ENCODE measurements at places on chromosomes 6 and 20.

DNA sequence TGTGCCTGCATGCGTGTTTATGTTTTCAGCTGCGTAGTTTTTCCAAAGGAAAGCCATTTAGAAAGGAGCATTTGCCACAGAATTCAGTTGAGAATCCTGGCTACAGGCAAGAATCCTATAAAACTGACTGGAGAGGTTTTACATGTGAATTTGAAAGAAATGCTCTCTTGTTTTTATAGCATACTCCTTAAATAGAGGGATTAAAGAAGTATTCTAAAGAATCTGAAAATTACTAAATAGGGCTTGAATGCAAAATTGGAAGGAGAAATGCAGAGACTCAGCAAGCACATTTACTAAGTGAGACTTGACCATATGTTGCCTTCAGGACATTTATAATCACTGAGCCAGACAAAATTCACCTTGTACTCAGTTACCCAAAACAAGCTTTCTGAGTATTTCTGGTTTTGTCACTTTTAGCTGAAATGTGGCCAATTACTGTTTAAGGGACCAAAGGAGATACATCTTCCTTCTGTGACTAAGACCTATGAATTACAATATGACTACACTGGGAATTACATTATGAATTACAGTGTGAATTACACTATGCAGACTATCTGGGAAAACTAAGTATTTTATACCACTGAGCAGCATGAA, 107.4 kb upstream of the ASCC3 start:
- DNase-seq = no peak

DNA sequence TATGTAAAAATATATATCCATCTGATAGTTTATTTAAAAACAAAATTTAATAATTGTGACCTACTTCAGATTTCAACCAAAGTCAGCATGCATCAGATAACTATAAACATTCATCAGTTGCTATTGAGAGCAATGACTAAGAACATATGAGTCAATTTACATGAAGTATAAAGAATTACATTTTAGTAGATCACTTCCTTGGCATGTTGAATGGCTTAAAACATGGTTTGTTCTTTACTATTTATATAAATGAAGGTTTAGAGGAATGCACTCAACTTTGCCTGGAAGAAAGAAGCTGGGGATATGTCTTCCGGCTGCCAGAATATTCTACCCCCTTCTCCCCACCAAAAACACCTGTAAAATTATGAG, 6.4 kb upstream of the FAM217A start:
- no peak for DNase-seq

DNA sequence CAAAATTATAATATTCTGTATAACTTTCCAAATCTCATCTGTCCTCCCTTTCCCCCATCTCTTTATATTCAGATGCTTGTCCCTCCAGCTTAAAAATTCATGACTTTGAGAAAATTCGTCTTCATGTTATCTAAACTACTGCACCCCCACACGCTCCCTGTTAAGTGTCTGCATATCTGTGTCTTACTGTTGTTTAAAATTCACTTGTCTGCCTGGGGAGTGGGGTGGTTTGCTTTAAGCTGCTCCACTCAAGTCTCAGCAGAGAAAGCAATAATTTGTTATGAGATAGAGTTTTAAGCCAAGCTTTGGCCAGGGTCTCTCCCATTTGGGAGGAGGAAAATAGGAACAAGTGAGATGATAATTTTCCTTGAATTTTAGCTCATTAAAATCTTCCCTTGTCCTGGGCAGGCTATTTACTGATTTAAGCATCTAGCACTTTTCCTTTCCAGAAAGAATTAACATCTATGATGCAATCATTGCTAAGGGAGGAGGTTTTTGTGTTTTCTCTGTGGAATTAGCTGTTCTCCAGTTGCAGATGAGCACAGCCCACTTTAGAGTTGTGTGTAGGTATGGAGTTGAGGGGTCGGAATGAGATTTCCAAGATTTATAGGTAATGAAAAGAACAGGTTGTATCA, 36.8 kb downstream of the MTHFD1L start:
- no peak for DNase-seq

DNA sequence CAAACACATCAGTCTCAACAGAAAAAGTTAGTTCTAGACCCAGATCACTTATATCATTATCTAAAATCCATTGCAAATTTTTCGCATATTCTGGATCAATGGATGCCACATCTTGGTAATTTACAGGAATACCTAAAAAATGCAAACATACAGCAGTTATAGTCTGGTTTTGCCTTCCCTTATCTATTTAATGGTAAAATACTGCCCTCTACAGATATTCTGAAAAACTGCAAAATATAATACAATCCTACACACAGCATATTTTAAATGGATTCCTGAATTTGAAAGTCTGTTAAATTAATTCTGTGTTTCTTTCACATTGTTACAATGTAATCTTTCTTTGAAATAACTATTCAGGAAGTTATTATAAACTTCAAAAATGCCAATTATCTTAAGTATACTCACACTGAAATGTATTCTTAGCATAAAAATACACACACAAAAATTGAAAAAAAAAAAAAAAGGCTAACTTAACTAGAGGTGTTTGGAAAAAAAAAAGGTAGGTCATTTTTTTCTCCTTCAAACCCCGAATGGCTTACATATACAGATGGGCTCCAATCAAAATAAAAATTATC, 88.4 kb downstream of the HACE1 start:
- peak; percentile 15 for DNase-seq

DNA sequence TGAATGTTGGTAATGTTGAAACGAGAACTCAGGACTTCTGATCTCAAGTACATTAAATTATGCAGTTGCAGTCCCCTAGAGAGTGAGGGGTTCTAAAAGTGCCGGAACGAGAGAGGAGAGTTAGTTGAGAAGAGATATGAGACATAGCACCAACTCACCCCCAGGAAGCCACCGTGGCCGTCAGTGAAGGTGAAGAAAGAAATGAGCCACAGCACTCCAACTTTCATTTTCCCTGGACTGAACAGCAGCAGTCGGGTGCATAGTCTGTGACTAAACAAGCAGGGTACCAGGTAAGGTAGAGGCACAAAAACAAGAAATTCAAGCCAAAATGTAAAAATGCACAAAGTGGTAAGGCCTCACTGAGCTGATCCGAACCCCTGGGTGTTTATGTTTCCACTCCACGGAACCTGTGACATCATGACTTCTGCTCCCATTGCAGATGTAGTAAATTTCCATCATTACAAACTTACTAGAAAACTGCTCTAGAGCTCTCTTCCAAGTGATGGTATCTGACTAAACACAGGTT, 13.2 kb downstream of the ADGRF1 start:
- no peak for DNase-seq

- DNase-seq = no peak
Measured at GRCh38 chr20:10953437-10953836, 279.6 kb upstream of the JAG1 start.

DNA sequence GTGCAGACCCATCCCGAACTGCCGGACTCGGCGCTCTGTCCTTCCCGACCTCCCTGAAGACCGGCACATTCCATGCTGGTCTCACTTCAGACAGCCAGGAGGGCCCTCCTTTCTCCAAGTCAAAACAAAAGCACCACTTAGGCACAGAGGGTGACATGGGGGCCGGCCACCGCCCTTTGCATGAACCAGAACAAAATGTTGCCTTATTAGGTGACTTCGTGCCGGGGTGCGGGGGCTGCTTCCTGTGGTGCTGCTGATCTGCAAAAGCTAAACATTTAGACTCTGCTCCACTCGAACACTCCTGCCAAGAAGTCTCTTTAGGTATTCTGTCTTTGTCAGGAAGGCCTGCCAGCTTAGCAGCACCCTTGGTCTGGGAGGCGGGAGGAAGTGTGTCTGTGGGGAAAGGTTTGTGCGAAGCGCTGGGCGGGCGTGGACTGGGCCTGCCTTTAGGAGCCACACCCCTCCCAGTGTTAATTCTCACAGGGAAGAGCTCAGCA, 133.8 kb downstream of the SMOC2 start:
- no peak for DNase-seq

GRCh38 chr6:123380257-123380656, 256.5 kb downstream of the TRDN start:
- no peak for DNase-seq

DNA sequence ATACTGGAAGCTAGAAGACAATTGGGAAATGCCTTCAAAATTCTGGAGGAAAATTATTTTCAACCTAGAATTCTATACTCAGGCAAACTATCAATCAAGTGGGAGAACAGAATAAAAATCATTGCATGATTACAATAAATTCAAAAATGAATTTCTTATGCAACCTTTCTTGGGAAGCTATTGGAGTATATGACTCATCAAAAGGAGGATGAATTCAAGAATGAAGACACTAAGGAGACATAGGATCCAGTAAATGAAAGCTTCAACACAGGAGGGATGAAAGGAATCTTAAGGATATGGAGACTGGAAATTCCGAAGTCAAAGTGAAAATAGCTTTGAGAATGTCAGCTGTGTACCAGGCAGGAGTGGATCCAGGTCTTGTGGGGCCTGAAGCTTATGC, 12.6 kb upstream of the UBR2 start:
- no peak for DNase-seq

- DNase-seq = no peak
Measured at GRCh38 chr6:134201716-134202115, 116.2 kb downstream of the SGK1 start.

- peak; percentile 82 for DNase-seq
Measured at GRCh38 chr6:33768644-33769120, 20.2 kb downstream of the LEMD2 start.

DNA sequence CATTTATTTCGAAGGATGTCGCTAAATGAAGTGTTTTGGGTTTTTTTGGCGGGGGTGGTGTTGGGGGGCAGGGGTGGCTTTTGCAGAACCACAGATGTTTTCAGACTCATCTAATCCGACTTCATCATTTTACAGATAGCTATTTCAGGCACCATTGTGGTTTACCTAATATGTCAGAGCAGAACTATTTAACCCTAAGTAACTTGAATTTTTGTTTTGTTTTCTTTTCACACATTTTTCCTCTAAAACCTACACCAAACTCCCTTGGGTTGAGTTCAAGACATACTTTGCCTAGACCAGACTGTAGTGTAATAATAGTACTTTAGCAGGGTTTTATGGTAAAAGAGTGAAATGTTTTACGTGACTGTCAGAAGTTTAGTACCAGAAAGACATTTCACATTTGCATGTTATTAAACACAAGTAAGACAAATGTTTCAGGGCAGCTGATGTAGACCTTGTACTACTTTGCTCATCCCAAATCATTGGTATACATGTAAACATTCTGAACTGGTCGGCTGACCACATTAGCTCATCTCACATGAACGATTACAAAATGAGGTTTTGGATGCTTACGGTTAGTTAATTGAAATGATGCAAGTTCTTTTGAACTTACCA, 37.7 kb downstream of the MAP3K4 start:
- DNase-seq = peak; percentile 63

- DNase-seq = no peak
Measured at GRCh38 chr6:41392246-41392645, 56.8 kb downstream of the NCR2 start.

- DNase-seq = peak; percentile 49
Measured at GRCh38 chr6:135002974-135003703, 51.5 kb downstream of the HBS1L start.

DNA sequence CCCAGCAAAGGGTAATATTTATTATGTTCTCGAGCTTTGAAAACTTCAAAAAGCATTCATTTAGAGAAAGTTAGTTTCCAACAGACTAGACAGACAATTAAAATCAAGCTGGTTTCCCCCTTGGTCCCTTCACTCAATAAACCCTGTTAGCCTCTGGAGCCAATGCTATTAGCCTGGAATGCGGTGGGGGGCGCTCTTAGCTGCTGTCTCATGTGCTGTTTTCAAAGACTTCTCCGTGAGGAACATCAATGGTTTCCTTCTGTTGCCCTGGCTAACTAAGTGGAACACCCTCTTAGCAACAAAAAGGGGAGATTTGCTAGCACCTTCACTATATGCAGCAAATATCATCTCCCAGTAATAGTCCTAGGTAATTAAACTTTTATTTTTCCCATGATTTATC, 86.4 kb downstream of the LY86 start:
- DNase-seq = no peak

DNA sequence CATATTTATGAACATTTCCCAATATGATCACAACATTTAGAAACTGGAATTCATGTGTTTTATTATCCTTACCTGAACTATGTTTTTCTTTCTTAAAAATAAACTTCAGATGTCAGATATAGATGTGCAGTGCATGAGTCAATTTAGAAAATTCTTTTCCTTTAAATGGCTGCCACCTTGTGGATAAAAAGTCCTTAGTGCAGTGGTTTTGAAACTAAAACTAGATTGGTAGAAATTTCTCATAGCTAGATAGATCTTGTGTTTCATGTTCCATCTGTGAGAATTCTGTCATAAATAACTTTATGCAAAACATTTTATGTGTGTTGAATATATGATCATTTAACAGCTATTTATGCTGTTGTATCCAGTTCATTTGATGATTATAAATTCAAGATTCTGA, 134.9 kb downstream of the KLHL32 start:
- DNase-seq = peak; percentile 53

DNA sequence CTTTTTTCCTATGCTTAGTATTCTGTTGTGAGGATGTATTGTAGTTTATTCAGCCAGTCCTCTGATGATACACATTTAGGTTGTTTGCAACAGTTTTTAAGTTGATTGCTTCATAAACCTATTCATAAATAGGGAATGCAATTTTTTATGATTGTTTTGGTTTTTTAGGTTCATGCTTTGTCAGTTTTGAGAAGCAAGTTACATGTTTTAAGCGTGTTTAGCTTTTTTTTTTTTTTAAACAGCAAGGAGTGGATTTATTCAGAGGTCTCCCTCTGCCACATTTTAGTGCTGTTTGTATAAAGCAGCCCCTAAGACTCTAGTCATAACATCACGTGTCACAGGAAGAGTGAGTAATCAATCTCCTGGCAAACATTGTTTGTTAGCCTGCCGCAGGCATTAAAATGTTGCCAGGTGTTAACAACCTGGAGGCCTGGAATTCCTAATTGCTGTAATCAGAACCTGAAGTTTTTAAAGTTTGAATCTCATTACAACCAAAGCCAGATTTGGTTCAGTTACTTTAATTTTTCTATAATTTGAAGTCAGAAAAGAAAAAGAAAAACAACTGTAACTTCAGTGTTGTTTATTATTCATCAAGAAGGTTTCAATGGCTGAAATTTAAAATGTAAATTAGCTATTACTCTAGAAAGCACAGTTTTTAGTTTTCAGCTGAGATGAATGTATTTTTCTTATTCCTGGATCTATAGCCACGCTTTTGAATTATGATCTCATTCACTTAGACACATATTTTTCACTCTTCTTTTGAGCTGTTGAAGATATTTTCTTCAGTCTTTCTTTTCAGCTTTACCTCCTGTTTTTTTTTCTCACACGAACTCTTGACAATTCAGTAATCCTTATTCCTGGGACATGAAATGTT, 59.2 kb downstream of the KCNS1 start:
- DNase-seq = no peak

DNA sequence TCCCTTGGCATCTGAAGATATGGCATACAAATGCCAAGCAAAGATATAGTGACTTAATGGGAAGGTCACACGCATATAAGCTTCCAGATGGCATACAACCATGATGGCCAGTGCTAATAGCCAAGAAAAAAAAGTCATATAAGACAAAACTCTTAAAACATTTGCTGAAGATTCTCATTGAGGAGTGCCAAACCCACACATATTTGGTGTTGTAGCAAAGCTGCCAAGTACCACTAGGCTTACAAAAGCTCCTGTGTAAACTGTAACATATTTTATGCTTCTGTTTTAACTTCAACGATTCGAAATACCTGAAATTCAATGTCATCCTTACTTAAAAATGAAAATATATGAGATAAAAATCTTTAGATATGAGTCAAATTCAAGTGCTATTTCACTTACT, 123.0 kb downstream of the HMGCLL1 start:
- no peak for DNase-seq

GRCh38 chr6:4018171-4018923, 60.6 kb downstream of the FAM217A start:
- peak; percentile 90 for DNase-seq

- no peak for DNase-seq
Measured at GRCh38 chr20:10982692-10983091, 308.9 kb upstream of the JAG1 start.

- DNase-seq = no peak
Measured at GRCh38 chr20:63513207-63513606, 7.4 kb upstream of the PPDPF start.

Data from GM20000 (cell line).